ENCODE measurements at places on chromosomes 5 and 9. TPM values are rescaled to one million over a fixed set of nuclear protein-coding genes. Genes with fewer than 3 reads are reported as not detected.
A peak's percentile ranks its signal among the peaks of the same experiment; 100 is the strongest.

DNA sequence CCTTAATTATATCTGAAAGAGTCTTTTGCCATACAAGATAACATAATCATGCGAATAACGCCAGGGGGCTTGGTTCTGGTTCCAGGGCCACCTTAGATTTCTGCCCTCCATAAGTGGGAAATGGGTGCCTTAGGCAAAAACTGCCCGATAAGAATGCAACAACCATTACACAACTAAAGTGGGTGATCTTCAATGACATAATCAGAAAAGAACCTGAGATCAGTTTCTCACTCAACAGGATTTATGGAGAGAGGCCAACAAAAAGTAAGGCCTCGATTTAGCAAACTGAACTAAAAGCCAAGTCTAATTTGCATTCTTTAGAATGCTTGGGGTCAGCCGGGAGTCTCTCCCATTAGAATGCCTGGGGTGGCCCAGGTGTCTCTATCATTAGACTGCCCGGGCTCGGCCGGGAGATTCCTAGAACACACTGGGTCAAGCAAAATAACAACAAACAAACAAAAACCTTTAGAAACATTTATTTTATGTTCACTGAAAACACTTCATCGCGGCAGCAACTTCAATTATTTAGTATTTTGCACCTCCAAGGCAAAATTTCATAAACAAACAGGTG is 194.8 kb downstream of the AUH start:
- no peaks in the 10 kb centered on the region for H3K36me3 ChIP-seq
- no peak overlapping the region for H3K27ac ChIP-seq
- peaks cover 3% of the 10 kb centered on the region for H3K27me3 ChIP-seq
- peaks cover 8% of the 10 kb centered on the region for H3K4me1 ChIP-seq

Gene HMMR
- total RNA-seq: 8.6 TPM

DNA sequence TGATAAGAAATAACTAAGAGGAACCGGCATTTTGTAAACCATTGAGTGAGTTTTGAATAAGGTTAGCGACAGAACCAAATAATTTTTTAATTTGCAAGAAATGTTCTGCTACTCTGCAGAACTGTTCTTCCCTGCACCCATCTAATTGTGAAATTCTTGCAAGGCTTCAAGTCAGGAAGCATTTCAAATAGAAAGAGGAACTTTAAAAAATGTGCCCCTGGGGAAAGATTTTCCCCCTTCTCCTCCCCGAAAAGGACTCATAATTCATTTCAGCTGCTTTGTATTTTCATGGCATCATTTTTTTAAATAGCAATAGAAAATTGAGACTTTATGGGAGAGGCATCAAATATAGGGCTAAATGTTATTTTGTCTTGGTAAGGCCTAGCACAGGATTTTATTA is 180.9 kb upstream of the ANKRD55 start:
- no peak overlapping the region for H3K4me3 ChIP-seq
- no peak overlapping the region for H3K27ac ChIP-seq
- no peaks in the 10 kb centered on the region for H3K27me3 ChIP-seq
- no peaks in the 10 kb centered on the region for H3K36me3 ChIP-seq
- DNase-seq: no peak

DNA sequence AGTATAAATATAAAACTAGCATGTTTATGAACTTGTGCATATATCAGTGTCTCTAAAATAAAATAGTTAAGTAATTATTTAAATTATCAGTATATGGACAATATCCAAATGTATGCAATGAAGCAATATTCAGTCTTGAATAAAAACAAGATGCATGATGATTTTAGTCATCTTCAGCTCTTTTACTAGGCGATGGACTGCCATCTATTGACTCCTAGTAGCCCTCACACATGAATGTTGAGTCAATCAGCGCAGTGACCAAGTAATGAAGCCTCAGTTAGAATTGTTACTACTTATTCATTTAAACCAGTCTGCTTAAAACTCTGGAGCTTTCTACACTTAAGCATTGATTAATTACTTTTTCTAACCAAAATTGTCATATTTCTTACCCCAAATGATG is 92.9 kb upstream of the GRHPR start:
- peaks cover 4% of the 10 kb centered on the region for H3K4me1 ChIP-seq
- no peaks in the 10 kb centered on the region for H3K27me3 ChIP-seq
- no peaks in the 10 kb centered on the region for H3K36me3 ChIP-seq
- no peak for DNase-seq
- H3K4me3 ChIP-seq: no peak overlapping the region
- H3K27ac ChIP-seq: no peak overlapping the region

DNA sequence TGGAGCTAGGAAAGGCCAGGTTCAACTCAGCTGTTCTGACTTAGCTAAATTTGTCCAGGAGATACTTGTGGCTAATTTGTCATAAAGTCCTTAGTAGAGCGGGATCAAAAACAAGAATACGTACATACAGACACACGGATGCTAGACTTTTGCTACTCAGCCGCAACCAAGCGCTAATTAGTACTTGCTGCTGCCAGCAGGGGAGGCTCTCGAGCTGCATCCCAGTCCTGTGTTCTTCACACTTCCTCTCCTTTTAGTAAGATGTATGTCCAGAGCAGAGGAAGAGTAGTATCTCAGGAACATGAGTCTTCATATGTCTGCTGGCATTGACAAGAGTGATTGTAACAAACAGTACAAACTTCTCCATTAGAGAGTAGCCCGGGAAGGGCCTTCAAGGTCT is 58.3 kb downstream of the CYFIP2 start:
- peaks cover 19% of the 10 kb centered on the region for H3K36me3 ChIP-seq
- H3K27me3 ChIP-seq: peaks cover 3% of the 10 kb centered on the region
- H3K27ac ChIP-seq: no peak overlapping the region
- peak; percentile 30 for DNase-seq
- H3K4me1 ChIP-seq: no peaks in the 10 kb centered on the region
- H3K4me3 ChIP-seq: no peak overlapping the region

- H3K36me3 ChIP-seq: no peaks in the 10 kb centered on the region
- H3K27ac ChIP-seq: no peak overlapping the region
- no peak overlapping the region for H3K4me3 ChIP-seq
- no peak for DNase-seq
Observed at GRCh38 chr9:69605406-69605805, 66.8 kb downstream of the APBA1 start.

Gene PDGFRB
- total RNA-seq: 23.7 TPM

DNA sequence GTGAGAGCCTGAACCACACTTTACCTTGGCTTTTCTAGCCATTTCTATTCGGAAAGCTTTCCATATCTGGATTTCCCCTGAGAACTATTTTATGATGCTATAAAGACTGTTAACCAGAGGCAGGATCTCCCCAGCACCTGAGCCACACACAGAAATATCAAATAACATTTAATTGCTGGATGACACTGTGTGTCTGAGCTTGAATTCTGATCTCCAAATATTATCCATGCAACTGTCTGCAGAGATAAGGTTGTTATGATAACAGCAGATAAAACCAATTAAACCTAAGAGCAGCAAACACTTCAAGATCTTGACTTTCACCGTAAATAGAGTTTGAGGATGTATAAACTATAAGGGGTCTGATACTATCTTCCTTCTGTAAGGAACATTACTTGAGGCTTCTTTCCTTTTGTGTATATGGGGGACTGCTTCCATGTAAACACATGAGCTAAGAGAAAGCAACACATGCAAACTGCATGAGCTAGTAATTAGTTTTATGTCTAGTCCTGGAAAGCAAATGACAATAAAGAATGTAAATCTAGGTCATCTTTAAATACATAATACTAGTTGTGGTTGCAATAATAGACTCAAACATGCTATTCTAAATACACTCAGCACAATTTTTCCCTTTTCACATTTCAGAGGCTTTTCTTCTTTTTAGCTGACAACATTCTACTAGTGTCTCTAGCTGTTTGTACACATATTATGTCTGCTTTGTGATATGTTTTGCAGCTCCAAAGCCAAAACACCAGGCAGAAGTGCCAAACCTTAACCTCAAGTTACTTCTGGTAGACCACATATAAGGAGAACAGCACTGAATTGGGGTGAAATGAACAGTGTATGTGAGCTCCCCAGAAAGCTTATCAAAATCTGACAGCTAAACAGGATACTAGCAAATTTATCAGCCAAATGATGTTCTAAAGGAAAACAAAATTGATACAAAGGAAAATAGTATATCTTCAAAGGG is 136.5 kb downstream of the EFNA5 start:
- no peaks in the 10 kb centered on the region for H3K36me3 ChIP-seq
- H3K4me1 ChIP-seq: no peaks in the 10 kb centered on the region
- peaks cover 2% of the 10 kb centered on the region for H3K27me3 ChIP-seq
- no peak for DNase-seq

DNA sequence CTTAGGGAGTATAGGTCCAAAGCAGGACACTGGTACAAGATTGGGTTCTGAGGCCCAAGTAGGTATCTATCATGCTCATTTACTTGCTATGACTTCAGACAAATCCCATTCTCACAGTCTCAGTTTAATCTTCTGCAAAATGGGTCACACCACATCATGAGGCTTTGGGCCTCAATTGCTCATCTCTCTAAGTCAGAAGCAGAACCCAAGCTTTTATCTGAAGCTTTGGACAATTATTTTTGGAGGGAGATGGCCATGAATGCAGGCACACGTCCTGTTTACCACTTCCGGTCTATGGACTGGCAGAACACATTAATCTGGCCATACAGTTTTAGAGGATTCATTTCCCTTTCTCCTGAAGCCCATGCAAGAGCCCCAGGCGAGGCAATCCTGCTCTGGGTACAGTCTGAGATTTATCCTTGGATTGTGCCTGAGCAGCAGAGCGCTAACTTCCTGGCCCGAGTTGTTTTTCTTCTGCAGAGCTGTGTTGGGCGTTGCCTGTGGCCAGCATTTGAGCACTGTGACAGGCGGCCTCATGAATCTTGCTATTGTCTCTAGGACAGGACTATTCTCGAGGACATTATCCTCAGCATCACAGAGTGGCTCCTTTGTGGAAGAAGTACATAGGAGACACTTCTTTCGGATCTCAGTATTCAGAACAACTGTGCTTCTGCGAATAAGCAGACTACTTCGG is 16.1 kb downstream of the SLC22A4 start:
- H3K27ac ChIP-seq: peak overlapping the region; percentile 45
- peaks cover 4% of the 10 kb centered on the region for H3K27me3 ChIP-seq
- no peak for DNase-seq
- no peaks in the 10 kb centered on the region for H3K36me3 ChIP-seq

GRCh38 chr5:80592105-80592504 is 22.0 kb upstream of the ANKRD34B start:
- DNase-seq: no peak
- H3K4me1 ChIP-seq: peaks cover 8% of the 10 kb centered on the region
- H3K4me3 ChIP-seq: no peak overlapping the region
- H3K27me3 ChIP-seq: peaks cover 3% of the 10 kb centered on the region
- H3K36me3 ChIP-seq: no peaks in the 10 kb centered on the region

DNA sequence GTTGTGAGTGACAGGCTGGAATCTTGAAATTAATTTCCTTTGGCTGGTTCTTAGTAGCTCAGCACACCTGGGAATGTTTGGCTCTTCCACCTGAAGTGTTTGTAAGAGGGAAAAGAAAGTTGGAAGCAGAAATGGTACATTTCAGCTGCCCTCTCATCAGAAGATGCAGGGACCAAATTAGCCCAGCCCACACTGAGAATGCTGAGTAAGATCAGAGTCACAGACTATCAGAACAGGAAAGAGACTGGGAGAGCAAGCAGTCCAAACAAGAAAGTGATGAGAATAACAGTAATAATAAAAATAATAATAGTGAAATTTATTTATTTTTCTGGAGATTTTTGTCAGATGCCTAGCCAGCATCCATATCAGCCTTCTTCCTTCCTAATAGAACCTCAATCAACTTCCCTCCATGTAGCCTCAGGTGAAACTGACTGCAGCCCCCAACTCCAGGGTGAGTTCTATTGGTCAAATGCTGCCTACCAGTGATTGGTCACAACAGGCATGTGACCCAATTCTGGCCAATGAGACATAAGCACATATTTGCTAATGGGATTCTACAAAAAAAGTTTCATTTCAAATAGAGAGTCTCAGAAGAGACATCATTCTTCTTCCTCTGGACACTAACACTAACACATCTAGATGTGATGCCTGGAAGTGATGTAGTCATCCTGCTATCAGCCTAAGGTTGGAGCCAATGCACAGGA is 31.2 kb upstream of the ADRA1B start:
- H3K36me3 ChIP-seq: no peaks in the 10 kb centered on the region
- H3K27ac ChIP-seq: no peak overlapping the region
- no peak overlapping the region for H3K4me3 ChIP-seq
- H3K27me3 ChIP-seq: peaks cover 5% of the 10 kb centered on the region
- H3K4me1 ChIP-seq: no peaks in the 10 kb centered on the region

- peaks cover 11% of the 10 kb centered on the region for H3K36me3 ChIP-seq
- no peak overlapping the region for H3K4me3 ChIP-seq
- no peaks in the 10 kb centered on the region for H3K4me1 ChIP-seq
- peaks cover 3% of the 10 kb centered on the region for H3K27me3 ChIP-seq
Observed at GRCh38 chr5:1826235-1826980, 25.2 kb downstream of the NDUFS6 start.

- no peak overlapping the region for H3K4me3 ChIP-seq
- no peaks in the 10 kb centered on the region for H3K27me3 ChIP-seq
- H3K27ac ChIP-seq: no peak overlapping the region
- H3K4me1 ChIP-seq: no peaks in the 10 kb centered on the region
Observed at GRCh38 chr5:158277276-158277675, 418.3 kb upstream of the CLINT1 start.

Gene S100Z
- total RNA-seq: 0.38 TPM

DNA sequence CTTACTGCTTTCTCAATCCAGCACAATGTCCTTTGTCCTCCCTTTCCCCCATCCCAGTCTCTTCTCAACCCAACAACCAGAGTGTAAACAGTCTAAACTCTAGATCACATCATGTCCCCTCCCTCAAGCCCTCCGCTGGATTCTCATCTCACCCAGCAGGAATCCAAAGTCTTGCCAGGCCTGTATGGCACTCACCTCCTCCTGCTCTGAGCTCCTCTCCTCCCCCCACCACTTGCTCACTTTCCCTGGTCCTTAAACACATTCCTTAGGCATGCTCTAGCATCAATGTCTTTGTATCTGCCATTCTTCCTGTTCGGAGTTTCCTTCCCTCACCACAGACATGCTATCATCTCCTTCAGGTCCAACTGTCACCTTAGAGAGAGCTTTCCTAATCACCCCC is 78.8 kb downstream of the NIPSNAP3B start:
- peaks cover 18% of the 10 kb centered on the region for H3K4me1 ChIP-seq
- no peak for DNase-seq
- peaks cover 3% of the 10 kb centered on the region for H3K27me3 ChIP-seq
- peak overlapping the region; percentile 3 for H3K27ac ChIP-seq
- peak overlapping the region; percentile 48 for H3K4me3 ChIP-seq

DNA sequence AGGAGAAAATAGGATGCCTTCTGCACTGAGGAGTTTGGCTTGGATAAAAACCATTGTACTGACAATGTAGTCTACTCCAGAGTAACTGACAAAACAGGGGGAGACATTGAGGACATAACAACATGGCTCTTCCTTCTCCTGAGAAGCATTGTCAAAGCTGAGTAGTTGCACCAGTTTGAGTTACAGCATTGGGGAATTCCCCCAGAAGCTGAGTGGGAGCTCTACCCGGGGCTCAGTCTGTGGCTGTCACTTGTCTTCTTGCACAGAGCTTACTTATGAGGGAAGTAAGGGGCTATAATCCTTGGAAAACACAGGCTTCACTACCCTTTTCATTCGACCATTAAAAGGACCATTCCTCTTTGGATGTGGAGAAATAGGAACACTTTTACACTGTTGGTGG is 21.2 kb downstream of the HSPB3 start:
- H3K4me1 ChIP-seq: no peaks in the 10 kb centered on the region
- no peaks in the 10 kb centered on the region for H3K36me3 ChIP-seq
- no peak for DNase-seq
- no peak overlapping the region for H3K27ac ChIP-seq
- H3K27me3 ChIP-seq: no peaks in the 10 kb centered on the region
- H3K4me3 ChIP-seq: no peak overlapping the region

Gene INSYN2B
- 4.5 TPM for total RNA-seq

All from endothelial cell (in vitro differentiated cells).